Activated B cell treated with CpG ODN at 0.5 μM for 24 hours (primary cell): ENCODE measurements at places on chromosomes 16 and 17. TPM values are rescaled to one million over a fixed set of nuclear protein-coding genes. Genes with fewer than 3 reads are reported as not detected.

DNA sequence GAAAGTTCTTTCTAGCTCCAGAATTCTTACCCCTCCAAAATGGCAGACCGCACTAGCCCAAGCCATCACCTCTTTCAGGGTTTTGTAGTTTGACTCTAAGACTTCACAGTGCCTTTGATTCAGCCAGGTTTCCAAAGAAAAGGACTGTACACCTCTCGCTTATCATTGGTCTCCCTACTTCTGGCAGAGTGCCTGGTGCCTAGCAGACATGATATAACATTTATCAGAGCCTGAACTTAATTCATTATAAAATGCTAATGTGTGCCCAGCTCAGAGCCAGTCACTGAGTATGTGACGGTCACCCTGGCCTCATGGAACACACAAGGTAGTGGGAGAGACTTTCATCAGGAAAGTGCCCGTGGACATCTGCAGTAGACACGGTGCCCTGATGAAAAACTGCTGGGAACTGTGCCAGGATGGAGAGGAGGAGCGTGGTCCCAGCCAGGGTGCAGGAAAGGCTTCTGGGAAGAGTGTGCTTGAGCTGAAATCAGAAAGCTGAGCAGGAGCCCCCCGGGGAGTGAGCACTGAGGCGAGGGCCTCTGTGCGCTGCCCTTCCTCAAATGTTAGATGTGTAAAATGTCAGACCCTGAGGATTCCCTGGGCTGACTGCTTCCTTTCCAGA lies 34.3 kb upstream of the LGALS9 start:
- DNase-seq: no peak

DNA sequence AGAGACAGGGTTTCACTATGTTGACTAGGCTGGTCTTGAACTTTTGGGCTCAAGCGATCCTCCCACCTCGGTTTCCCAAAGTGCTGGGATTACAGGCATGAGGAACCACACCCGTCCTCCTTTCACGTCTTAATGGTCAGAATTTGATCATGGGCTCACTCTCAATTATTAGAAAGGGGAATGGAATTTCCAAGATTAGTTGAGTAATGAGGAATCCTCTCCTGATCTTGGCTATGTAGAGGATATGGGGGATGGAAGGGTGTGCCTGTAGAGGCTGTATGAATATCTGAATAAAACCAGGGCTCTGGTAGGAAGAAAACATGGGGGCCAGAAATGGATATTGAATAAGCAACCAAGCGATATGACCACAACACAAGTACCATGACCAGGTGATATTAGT lies 25.9 kb upstream of the SMURF2 start:
- no peak for DNase-seq

ANKFN1 gene
- not detected in 2 replicates for total RNA-seq

ZNF205 gene
- total RNA-seq: not detected in 2 replicates

TBX21 gene
- 3.6 and 3.8 TPM in 2 replicates for total RNA-seq

VAMP2 gene
- 82.0 and 97.7 TPM in 2 replicates for total RNA-seq

AANAT gene
- total RNA-seq: 0.55 TPM in 1 of 2 replicates, not detected in the other

DNA sequence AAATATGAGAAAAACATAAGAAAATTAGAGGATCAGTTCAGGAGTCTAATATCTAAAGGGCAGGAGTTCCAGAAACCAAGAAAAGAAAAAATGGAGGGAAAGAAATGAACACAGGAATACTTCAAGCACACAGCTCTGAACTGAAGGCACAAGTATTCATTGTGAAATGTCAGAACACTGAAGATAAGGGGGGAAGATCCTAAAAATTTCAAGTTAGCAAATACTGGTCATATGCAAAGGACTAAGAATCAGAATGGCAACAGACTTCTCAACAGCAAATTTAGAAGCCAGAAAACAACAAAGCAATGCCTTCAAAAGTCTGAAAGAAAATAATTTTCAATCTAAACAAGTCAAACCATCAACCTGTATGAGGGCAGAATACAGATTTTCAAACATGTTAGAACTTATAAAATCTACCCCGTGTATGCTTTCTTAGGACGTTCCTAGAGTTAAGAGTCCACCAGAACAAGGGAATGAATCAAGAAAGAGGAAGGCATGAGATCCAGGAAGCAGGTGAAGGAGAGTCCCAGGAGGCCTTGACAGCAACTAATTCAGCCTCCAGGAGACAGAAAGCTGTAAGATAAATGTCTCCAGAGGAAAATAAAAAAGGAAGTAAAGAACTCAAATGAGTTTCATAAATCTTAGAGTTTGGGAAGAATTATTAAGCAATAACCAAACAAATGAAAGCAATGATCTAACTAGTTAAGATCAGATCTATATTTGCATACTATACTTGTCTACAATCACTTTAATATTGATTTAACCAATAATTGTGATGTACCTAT lies 2.8 kb downstream of the BRD7 start:
- no peak for DNase-seq

DNA sequence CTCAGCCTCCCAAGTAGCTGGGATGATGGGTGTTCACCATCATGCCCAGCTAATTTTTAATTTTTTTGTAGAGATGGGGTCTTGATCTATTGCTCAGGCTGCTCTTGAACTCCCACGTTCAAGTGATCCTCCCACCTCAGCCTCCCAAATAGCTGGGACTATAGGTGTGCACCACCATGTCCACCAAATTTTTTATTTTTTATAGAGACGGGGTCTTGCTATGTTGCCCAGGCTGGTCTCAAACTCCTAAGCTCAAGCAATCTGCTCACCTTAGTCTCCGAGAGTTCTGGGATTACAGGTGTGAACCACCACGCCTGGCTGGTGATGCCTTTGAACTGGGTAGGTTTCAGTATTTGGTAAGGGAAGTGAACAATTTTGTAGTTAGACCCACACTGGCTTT lies 30.1 kb downstream of the FA2H start:
- no peak for DNase-seq

DNA sequence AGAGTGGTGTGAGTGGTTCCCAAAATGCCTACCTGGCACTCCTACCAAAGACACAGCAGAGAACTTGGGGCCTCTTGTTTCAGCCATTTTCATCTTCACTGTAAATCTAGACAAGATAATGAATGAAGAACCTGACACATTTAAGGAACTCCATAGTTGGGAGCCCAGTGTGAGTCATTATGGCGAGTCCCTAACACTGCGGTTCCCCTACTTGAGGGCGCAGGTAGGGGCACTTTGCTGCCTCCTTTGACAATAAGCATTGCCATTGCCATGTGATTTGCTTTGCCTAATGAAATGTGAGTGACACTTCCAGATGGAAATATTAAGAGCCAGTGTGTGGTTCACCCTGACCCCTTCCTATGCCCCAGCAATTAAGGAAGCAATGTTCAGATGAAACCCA lies 517.6 kb downstream of the MAF start:
- no peak for DNase-seq

DHRS7C gene
- total RNA-seq: not detected in 2 replicates

DNA sequence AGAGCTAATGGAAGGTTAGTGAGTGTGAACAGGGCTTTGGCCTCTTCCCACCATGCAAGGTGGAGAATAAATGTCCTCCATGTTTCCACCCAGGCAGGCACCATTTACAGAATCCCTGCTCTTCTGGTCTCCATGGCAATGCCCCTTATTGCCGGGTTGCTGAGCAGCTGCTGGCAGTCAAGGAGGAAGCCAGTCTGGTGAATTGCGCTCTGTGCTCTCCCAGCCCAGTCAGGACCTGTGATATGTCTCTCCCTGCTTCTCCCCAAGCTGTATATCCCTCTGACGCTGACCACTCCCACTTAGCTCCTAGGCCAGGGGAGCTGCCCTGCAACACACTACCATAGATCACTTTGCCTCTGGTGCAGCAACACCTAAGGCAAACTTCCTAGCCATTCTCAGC lies 402.1 kb upstream of the ERCC4 start:
- no peak for DNase-seq

- DNase-seq: no peak
Measured at GRCh38 chr17:7240375-7240774, 1.1 kb upstream of the PHF23 start.

- no peak for DNase-seq
Measured at GRCh38 chr17:39027455-39028035, 60.3 kb upstream of the FBXO47 start.

DNA sequence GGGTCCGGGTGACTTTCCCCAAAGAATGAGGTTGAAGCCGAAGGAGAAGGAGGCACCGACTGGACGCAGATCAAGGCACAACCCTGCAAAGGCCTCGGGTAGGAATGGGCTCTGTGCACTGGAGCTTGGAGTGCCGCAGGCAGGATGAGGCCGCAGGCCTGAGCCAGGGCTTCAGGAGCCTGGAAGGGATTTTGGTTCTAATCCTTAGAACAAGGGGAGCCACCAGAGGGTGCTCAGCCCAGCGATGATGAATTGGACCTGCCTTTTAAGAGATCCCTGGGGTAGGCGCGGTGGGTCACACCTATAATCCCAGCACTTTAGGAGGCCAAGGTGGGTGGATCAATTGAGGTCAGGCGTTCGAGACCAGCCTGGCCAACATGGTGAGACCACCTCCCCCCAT lies 8.1 kb downstream of the CIBAR2 start:
- no peak for DNase-seq

TBC1D16 gene
- total RNA-seq: 2.6 and 3.4 TPM in 2 replicates

DNA sequence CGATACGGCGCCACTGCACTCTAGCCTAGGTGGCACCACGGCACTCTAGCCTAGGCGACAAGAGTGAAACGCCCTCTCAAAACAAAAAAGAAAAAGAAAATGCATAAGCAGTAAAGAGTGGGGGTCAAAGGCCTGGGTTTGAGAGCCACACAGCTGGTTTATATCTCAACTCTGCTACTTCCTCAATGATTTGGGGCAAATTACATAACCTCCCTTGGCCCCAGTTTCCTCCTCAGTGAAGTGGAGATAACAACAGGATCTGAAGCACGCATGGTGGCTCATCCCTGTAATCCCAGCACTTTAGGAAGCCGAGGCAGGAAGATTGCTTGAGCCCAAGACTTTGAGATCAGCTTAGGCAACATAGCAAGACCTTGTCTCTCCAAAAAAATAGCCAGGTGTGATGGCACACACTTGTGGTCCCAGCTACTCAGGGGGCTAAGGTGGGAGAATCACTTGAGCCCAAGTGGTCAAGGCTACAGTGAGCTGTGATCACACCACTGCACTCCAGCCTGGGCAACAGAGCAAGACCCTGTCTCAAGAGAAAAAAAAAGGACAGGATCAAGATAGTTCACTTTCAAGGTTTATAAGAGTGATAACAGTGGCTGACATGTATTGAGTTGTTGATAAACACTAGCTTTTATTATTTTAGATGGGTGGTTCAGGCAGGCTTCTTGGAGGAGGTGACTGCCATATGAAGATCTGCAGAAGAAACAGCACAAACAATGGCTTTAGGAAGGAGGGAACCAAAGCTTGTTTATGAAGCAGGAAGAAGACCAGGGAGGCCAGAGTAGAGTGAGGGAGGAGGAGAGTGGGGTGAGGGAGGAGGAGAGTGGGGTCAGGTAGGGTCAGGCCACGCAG lies 8.5 kb upstream of the COG1 start:
- DNase-seq: no peak

- DNase-seq: no peak
Measured at GRCh38 chr16:29656688-29657523, 6.1 kb upstream of the SPN start.

DNA sequence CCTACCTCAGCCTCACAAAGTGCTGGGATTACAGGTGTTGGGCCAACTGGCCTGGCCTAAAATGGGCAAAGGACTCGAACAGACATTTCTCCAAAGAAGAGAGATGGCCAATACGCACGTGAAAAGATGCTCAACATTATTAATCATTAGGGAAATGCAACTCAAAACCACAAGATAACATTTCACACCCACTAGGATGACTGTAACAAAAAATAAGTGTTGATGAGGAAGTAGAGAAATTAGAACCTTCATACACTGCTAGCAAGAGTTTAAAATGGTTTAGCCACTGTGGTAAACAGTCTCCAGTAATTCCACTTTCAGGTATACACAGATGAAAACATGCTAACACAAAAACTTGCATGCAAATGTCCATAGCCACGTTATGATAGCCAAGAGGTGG lies 5.7 kb downstream of the TMED6 start:
- no peak for DNase-seq
